ENCODE measurements at places on chromosomes 5 and 9.

DNA sequence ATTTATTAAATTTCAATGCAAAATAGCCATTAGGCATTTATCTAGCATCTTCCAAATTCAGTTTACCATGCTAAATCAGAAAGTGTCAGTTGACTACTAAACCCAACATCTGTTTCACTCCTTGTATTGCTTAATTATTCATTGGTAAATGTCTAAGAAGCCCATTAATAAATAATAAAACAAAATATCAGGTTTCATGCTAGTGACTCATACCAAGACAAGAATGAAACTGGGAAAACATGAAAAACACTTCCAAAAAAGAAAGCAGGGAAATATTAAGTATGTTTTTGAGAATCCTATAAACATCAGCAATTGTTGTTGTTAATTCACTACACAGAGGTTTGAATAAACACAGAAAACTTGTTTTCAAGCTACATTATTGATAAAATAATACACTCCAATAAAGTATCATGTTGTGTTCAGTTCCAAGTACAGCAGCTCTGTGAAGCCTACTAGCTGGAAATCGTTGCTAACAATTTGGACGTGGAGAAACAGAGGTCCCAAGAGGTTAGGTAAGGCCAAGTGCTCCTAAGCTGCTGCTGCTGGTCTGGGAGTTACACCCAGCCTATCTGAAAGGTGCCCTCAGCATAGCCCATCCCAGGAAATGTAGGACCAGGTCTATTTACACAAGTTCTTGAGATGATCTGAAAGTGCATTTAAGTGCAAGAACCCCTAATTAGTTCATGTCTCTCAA, 78.8 kb downstream of the GNAQ start:
- no peak for DNase-seq

DNA sequence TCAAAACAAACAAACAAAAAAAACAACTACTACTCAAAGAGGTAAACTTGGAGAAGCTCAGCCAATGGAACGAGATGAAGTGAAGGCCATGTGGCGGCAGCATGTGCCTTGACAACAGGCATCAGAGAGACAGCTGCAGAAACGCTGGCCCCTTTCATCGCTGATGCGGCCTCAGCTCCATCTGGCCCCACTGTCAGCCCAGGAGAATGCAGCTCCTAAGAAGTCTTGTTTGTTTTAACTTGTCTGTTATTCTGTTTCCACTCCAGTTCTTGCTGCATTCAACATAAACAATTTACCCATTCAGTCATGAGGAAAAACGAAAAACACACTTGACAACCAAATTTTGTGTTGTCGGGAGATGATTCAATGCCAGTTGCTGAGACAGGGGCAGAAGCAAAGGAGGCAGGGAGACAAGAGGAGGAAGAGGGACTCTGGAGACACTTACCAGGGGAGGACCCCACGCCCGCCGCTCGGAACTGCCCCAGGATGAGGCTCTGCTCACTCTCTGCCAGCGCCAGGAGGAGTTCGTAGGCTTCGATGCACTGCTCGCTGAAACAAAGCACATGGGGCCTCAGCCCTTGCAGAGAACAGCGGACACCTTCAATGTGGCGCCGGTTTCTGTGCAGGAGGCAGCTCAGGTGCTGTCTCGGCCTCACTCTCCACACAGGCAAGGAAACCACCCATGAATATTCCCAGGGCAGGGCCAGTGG, 91.2 kb downstream of the DCP2 start:
- DNase-seq, result no peak

GRCh38 chr9:71072587-71072986, 48.8 kb downstream of the TRPM3 start:
- no peak for DNase-seq

DNA sequence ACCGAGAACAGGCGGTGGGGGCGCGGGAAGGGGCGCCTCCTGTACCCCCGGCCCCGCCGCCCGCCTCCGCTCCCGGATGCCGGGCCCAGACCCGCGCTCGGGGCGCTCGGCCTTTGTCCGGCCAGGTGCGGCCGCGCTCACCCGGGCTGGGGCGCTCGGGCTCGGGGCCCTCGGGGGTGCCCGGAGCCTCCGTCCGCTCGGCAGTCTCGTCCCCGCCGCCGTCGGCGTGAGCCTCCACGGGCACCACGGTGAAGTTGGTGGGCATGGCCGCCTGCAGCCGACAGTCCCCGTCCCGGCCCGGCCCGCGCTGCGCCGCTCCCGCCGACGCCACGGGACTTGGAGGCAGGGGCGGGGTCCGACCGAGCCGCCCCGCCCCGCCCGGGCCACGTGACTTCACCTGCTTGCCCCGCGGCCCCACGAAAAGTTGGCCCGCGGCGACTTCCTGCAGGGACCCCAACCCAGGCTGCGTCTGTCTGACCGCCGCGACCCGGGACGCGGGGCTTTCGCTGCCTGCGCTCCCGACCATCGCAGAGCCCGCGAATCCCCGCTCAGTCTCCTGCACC, at the start of gene SLC12A7:
SLC12A7 (minus strand) TSS at position 337 of the 563 bp plus-strand sequence; CDS start at position 265, 72 bp downstream.
- peak; percentile 75 for DNase-seq

DNA sequence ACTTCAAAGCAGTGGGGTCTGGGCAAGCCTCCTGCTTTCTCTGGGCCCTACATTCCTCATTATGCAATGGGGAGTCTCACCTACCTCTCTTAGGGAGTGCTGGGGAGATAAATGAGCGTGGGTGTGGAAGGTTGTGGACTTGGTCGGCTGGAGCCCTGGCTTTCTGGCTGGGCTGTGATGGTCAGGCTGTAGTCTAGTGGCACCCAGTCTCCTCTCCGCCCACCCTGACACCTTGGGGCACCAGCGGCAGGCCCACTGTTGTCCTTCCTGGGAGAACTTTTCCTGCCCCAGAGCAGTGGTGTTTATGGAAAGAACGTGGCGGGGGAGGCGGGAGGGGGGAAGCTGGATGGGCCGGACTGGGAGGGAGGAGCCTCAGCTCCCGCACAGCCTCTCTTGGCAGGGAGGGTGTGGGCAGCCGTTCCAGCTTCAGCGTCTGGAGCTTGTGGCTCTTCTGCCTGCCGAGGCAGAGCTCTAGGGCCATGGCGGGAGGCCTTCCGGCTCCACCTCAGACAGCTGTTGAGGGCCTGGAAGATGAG, 4.1 kb downstream of the PTGS1 start:
- DNase-seq, result no peak

DNA sequence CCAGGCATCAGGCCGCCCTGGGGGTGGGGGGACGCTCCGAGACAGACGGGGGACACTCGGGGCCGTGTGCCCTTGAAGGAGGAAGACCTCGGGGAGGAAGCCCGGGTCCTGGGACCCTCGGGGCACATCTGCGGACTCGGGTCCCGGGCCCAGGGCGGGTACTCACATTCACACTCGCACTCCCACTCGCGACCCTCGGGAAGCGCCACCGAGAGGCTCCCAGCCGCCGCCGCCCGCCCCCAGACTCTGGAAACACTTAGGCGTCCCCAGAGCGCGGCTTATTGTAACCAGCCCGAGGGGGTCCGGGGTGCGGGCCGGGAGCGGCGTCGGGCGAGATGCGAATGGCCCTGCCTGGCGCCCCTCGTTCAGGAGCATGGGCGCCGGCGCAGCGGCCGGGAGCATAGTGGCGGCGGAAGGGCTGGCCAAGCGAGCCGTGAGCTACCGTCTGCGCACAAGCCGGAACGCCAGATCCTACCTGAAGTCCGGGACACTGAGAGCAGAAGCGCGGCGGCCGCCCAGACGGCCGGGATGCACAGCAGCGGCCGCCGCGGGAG, 559 bp downstream of the ROR2 start:
- no peak for DNase-seq

DNA sequence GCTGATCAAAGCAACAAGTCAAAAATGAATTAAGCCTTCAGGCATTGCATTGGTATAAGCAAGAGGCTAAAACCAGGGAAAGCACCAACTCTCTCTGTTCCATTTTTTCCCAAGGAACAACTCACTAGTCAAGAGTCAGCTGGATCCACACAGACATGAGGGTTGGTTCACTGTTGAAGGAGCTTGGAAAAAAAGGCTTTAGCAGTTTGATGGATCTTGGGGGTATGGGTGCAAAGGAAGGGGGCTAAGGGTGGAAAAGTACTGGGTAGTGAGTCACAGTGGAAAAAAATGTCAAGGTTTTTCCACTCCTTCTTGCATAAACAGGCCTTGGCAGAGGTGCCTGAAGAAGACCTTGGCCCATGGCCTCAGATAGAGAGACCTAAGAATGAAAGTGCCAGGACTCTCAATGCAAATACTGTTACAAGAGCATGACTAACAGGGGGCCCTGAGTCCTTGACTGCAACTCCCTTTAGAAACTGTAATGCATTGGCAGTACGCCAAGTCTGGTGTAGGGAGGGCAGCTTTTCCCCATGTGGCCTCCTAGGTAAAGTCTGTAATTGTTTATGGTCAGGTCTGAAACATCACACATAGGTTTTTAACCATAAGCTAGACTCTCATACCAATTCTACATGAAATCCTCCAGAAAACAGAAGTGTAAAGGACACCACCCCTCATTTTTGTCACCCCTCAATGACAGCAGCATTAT, 23.7 kb downstream of the ACTL7A start:
- no peak for DNase-seq

GRCh38 chr9:22413884-22414283, 32.7 kb upstream of the DMRTA1 start:
- no peak for DNase-seq

- DNase-seq, result no peak
Measured at GRCh38 chr5:17429353-17429752, 68.7 kb upstream of the TAF11L2 start.

DNA sequence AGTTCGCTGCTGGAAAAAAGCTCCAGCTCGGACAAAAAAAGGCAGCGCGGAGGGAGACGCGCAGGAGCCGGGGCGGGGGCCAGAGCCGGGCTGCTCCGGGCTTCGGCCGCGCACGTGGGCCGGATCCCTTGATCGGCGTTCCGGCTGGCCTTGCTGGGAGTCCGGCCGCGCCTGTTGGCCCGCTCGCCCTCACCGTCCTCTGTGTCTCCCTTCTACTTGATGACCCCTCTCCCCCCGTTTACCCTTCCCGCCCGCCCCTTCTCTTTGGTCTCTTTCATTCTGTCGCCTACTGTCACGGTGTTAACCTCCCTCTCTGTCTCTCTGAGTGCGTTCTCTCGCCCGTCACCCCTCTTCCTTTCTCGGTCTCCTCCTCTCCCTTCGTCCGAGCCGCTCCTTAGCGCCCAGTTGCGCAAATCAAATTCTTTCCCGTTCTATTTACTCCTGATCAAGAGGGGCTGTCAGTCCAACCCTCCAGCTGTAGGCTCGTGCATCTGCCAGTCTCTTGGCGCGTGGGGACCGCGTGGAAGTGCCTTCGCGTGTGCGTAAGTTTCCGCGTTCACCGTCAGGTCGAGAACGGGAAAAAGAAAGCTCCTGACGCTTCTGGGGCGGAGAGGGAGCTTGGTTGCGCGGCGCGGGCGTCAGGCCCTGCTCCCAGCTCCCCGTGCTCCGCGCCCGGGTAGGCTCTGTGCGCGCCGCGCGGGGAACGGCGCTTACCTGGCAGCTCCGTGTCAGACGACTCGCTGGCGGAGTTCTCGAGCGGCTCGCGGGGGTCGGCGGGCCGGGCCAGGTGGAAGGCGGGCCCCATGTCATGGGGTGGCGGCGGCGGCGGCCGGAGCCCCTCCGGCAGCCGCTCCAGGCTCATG, 798 bp downstream of the PITX1 start:
- DNase-seq, result no peak

DNA sequence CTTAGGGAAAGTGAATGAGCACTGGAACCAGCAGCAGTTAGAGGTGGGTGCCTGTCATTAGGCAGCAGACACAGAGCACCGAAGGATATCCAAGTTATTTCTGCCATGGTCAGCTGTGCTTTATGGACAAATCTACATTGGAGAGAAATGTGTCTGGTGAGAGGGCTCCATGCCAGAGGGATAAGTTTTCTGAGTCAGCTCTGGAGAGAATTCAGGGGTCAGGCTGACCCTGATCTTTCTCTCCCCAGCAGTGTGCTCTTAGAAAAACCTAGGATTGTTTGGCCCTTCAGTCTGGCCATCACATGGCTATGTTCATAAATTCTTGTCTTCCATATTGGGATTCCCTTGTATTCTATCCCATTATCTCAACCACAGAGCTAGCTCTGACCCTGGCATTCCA, 8.9 kb upstream of the IL17B start:
- DNase-seq, result no peak

GRCh38 chr5:80990971-80991370, 30.8 kb downstream of the RASGRF2 start:
- no peak for DNase-seq

DNA sequence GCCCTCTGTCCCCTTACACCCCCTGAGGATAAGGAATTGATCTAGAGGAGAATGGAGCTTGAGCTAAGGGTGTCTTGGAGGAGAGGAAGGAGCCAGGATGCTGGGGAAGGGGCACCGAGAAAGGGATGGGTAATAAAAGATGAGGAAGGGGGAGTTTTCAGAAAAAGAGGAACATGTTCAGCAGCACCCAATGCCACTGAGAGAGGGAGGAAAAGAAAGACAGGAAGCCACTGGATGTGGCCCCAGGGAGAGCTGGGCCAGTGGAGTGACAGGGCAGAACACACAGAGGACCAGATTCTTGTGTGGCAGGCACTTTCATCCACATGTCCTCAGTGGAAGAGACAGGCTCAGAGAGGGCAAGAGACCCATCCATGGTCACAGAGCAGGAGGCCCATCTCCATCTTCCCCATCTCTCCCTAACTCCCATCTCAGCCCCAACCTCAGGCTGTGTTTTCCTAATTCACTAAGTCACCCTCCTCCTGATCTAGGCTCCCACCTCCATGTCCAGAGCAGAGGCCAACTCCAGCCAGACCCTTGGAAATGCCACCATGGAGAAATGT, 7.2 kb downstream of the PFN3 start:
- DNase-seq, result no peak

DNA sequence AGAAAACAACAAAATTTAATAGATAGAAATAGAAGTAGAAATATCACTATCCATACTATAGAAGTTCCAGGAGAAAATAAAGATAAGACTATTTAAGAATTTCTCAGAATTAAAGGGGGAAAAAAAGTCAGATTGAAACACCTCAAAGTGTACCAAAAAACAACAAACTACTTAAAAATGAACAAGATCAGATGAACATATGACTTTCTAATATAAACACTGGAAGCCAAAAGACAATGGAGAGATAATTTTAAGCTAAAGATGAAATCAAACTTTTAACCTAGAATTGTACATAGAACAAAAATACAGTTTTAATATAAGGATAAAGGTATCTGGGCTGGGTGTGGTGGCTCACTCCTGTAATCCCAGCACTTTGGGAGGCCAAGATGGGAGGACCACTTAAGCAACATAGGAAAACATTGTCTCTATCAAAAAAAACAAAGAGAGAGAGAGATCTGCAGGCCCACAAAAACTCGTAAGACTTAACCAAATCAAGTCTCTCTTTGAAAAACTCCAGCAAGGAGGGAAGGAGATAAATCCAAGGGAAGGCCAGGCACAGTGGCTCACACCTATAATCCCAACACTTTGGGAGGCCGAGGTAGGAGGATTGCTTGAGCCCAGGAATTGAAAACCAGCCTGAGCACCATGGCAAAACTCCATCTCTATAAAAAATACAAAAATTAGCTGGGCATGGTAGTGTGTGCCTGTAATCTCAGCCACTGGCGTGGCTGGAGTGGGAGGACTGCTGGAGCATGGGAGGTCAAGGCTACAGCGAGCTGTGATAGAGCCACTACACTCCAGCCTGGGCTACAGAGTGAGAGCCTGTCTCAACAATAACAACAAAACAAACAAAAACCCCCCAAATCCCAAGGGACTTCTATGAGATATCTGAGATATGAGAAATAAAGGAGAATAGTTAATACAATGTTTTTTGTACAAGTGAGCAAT, 32.4 kb downstream of the ABHD17B start:
- no peak for DNase-seq

GRCh38 chr9:136476369-136477150, 6.3 kb downstream of the SEC16A start:
- DNase-seq, result no peak

- DNase-seq, result no peak
Measured at GRCh38 chr5:159897786-159898393, 18.4 kb upstream of the ADRA1B start.
